ENCODE measurements at places on chromosomes 6 and 20.

- DNase-seq, result no peak
These were observed 69.3 kb upstream of the SYNJ2 start for GRCh38 chr6:157912326-157912725.

DNA sequence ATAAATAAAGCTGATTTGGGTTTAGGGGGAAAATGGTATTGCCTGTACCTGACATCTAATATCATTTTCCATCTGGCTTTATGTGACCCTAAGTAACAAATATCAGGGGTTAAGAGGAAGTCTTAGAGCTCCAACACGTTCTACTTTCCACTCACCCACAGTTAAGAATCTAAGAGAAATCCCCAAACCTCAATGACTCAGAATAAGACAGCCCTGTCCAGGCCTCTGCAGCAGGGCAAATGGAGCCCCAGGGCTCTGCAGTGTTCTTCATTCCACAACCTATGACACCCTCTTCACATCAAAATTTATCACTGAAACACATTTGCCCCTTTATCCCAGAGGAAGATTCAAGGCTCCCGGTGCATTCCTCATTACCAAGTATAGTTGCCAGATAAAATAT, 20.3 kb upstream of the TENT5A start:
- DNase-seq, result no peak

GRCh38 chr6:44567406-44567805, 179.9 kb downstream of the CDC5L start:
- DNase-seq, result no peak

- no peak for DNase-seq
These were observed 126.5 kb downstream of the CDK19 start for GRCh38 chr6:110688661-110689268.

GRCh38 chr6:111984516-111985201, 69.2 kb upstream of the CCN6 start:
- DNase-seq, result no peak

GRCh38 chr6:5250911-5251310, 9.8 kb downstream of the LYRM4 start:
- DNase-seq, result no peak

- DNase-seq, result no peak
These were observed 94.1 kb downstream of the HIVEP2 start for GRCh38 chr6:142850679-142851423.

- no peak for DNase-seq
These were observed 77.8 kb downstream of the NCR2 start for GRCh38 chr6:41413250-41413649.
